ENCODE measurements at places on chromosomes 6 and 20. TPM values are rescaled to one million over a fixed set of nuclear protein-coding genes. Genes with fewer than 3 reads are reported as not detected.

The ERVFRD-1 gene
- total RNA-seq, result not detected

The IMPG1 gene
- not detected for total RNA-seq

The MUC22 gene
- total RNA-seq, result 0.06 TPM

The PIM1 gene
- 93.3 TPM for total RNA-seq

The DAAM2 gene
- not detected for total RNA-seq

The VGLL2 gene
- total RNA-seq, result not detected

The FBXO5 gene
- 16.8 TPM for total RNA-seq

The PERP gene
- total RNA-seq, result 42.5 TPM

GRCh38 chr6:166473886-166474571 lies 91.3 kb upstream of the MPC1 start:
- no peak for DNase-seq

- DNase-seq, result no peak
Measured at GRCh38 chr6:13548500-13549210, 25.7 kb upstream of the SIRT5 start.

GRCh38 chr6:148866657-148867268 lies 119.9 kb downstream of the UST start:
- DNase-seq, result no peak

GRCh38 chr20:6169251-6169650 lies 46.4 kb upstream of the FERMT1 start:
- peak; percentile 49 for DNase-seq

DNA sequence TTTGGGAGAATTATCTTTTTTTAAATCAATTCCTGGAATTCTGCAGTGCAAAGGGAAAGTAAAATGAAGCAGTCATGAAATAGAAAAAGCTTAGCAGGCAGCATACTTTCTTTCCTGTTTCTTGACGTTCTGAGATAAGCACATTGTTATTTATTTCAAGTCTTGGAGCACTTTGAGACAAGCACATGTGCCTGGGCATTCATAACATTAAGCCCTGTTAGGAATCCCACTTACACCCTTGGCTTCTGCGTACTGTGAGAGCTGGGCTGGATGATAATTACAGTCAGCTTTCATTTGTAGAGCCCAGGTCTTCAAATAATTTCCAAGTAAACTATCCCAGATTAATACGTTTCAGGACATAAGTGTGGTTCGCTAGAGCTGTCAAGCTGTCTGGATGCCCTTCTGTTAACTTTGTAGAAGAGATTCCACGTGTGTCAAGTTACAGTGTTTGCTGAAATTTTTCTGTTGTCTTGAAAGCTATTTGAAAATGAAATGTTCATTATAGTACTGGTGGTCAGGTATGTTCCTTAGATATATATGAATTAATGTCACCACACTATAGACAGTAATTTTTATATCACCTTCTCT lies 8.9 kb downstream of the FARS2 start:
- no peak for DNase-seq

DNA sequence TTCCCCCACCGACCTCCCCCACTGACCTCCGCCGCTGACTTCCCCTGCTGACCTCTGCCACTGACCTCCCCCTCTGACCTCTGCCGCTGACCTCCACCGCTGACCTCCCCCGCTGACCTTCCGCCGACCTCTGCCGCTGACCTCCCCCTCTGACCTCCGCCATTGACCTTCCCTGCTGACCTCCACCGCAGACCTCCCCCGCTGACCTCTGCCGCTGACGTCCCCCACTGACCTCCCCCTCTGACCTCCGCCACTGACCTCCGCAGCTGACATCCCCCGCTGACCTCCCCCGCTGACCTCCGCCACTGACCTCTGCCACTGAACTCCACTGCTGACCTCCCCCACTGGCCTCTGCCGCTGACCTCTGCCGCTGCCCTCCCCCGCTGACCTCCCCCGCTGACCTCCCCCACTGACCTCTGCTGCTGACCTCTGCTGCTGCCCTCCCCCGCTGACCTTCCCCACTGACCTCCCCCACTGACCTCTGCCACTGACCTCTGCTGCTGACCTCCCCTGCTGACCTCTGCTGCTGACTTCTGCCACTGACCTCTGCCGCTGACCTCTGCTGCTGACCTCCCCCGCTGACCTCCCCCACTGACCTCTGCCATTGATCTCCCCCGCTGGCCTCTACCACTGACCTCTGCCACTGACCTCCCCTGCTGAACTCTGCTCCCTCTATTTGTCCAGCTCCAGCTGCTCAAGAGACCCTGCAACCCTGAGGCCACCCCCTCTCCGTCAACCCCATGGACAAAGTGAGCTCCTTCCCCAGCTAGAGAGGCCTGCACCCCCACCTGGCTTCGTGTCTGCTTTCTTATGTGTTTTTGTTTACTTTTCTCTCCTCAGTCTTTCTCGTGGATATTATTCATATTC lies 91.4 kb upstream of the AFDN start:
- DNase-seq, result no peak

GRCh38 chr6:137799950-137800568 lies 67.0 kb upstream of the TNFAIP3 start:
- DNase-seq, result peak; percentile 63

- no peak for DNase-seq
Measured at GRCh38 chr20:13267231-13267630, 46.2 kb downstream of the ISM1 start.

DNA sequence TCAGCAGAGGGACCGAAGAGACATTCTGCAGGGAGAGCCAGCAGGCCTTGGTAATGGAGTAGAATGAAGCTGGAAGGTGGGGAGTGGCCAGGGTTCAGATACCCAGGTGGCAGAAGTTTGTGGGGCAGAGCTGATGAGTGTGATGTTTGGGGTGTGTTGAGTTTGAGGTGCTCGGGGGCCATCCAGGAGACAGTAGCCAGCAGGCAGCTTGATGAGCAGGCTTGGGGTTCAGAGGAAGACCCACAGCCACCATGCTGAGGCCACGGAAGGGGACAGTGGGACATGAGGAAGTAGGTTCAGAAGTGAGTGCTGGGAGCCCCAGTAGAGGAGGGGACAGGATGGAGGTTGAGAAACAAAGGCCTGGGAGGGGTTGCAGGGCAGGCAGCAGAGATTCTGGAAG lies 11.1 kb upstream of the FOXS1 start:
- DNase-seq, result no peak

- peak; percentile 16 for DNase-seq
Measured at GRCh38 chr20:8073024-8073832, 53.7 kb upstream of the TMX4 start.

- no peak for DNase-seq
Measured at GRCh38 chr6:111183702-111184517, 96.6 kb downstream of the SLC16A10 start.

DNA sequence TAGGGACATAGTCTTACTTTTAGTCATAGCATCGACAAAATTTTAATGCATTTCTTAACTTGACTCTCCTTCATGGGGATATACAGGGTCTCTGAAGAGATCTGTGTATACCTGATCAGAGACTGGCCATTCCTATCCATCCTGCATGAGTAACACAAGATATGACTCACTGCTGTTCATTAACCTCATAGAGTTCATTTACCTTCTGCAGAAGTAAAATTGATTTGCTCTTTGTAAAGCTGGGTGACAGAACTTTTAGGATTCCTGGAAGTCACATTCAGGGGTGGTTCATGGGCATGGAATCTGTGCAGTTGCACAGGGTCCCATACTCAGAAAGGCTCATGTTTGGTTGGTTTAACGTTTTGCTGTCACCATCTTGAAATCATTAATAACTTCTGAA lies 53.2 kb downstream of the PDE7B start:
- DNase-seq, result peak; percentile 50

DNA sequence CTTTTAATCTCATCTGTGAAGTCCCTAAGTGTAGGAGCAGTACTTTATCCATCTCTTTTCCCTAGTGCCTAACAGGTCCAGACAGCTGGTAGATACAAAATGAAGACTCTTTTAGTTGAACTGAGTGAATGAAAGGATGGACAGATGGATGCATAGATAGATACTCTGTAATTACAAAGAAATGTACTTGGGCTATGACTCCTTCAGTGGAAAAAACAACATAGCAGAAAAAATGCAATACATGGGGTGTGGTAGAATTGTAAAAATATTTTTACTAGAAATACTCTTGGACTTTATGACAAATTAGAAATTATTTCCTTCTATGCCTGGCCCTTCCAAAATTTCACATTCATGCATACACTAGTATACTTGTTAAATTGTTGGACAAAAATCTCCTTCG lies 29.3 kb downstream of the KCNQ5 start:
- peak; percentile 37 for DNase-seq

GRCh38 chr6:6661684-6662083 lies 73.2 kb downstream of the LY86 start:
- DNase-seq, result peak; percentile 17

- DNase-seq, result peak; percentile 76
Measured at GRCh38 chr6:20455251-20455940, 53.7 kb downstream of the E2F3 start.

DNA sequence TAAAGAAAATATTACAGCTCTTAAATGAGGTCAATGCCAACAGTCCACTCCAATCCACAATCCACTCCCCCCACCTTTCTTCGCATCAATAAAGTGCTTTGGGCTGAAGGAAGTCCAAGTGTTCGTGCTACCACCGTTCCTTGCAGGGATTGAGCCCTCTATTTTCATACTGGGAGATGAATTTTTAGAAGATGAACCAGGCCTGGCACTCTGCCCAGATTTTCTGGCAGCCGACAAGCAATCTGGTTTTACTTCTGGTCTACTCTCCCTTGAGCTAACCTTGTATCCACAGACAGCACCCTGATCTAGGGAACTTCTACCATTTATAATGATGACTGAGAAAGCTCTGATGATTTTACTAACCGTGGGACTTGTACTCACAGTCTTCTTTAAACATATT lies 72.3 kb downstream of the BTBD9 start:
- peak; percentile 84 for DNase-seq

Measured in PC-3 (cell line).